Lung microvascular endothelial cell (primary cell): ENCODE measurements at places on chromosomes 5 and 9. TPM values are rescaled to one million over a fixed set of nuclear protein-coding genes. Genes with fewer than 3 reads are reported as not detected.

DNA sequence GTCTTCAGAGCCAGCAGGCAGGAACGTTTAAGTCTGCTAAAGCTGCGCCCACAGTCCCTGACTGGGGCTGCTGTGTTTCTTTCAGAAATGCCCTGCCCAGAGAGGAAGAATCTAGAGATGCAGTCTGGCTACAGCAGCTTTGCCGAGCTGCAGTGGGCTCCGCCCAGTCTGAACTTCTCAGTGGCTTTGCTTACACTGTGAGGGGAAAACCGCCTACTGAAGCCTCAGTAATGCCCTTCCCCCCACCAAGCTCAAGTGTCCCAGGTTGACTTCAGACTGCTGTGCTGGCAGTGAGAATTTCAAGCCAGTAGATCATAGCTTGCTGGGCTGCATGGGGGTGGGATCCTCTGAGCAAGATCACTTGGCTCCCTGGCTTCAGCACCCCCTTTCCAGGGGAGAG, 78.4 kb downstream of the SREK1 start:
- DNase-seq = no peak

SVEP1 gene
- total RNA-seq = under 0.01 TPM in 2 replicates

GEMIN5 gene
- 9.2 and 14.5 TPM in 2 replicates for total RNA-seq

GRCh38 chr5:180251141-180251540, 40.7 kb downstream of the MAPK9 start:
- no peak for DNase-seq

SURF6 gene
- total RNA-seq = 4.1 and 6.5 TPM in 2 replicates

GRCh38 chr5:22892441-22892840, 39.3 kb upstream of the CDH12 start:
- DNase-seq = no peak

- DNase-seq = no peak
These were observed 51.8 kb upstream of the CDKN2B start for GRCh38 chr9:22060831-22061383.
